ENCODE measurements at places on chromosomes 3 and 15. TPM values are rescaled to one million over a fixed set of nuclear protein-coding genes. Genes with fewer than 3 reads are reported as not detected.

The SPTSSB gene
- 0.16 TPM for total RNA-seq

The SLC25A36 gene
- 49.0 TPM for total RNA-seq

The KNG1 gene
- not detected for total RNA-seq

DNA sequence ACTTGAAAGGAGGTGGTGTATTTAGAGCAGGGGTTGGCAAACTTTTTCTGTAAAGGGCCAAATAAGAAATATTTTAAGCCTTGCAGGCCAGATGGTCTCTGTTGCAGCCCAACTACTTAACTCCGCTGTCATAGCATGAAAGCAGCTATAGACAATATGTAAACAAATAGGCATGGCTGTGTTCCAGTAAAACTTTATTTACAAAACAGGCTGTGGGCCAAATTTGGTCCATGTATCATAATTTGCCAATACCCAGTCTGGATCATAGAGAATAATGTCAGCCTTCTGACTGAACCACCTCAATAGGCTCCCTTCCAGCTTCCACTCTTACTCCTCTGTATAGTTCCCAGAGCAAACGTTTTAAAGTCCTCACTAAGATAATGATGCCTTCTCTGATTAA is 638.8 kb upstream of the CFAP20DC start:
- DNase-seq, result no peak
- no peaks in the 10 kb centered on the region for H3K27me3 ChIP-seq
- H3K4me3 ChIP-seq, result no peak overlapping the region
- H3K4me1 ChIP-seq, result peaks cover 2% of the 10 kb centered on the region
- H3K27ac ChIP-seq, result no peak overlapping the region

DNA sequence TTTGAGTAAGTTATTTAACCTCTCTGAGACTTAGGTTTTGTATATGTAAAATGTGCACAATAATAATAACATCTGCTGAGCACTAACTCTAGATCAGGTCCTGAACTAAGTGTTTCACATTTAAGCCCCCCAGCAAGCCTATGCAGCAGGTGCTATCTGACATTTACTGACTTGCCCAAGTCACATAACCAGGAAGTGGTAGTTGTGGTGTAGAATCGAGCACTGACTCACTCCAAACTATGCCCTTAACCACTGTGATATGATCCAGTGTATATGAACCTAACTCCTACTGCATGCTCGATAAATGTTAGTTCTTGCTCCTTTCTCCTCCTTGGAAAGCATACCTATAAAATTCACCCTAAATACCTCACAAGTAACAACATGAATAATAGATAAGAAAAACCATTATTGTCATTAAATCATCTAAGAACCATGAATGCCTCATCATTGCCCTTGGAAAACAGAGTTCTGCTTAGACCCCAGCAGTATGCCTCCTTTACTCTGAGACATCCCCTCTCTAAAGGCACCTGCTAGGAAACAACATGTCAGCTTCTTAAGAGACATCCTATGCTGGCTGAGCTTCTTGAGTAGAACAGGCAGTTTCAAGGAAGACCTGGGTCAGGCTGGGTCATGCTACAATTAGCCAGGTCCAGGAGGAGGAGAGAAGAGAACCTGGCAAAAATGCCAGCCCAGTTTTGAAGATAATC is 3.0 kb upstream of the SHC4 start:
- H3K27ac ChIP-seq, result peak overlapping the region; percentile 87
- H3K36me3 ChIP-seq, result no peaks in the 10 kb centered on the region
- H3K4me3 ChIP-seq, result no peak overlapping the region
- H3K27me3 ChIP-seq, result no peaks in the 10 kb centered on the region
- DNase-seq, result no peak

- no peaks in the 10 kb centered on the region for H3K36me3 ChIP-seq
- H3K4me3 ChIP-seq, result no peak overlapping the region
- DNase-seq, result no peak
- no peaks in the 10 kb centered on the region for H3K4me1 ChIP-seq
These were observed 92.4 kb downstream of the NAALADL2 start for GRCh38 chr3:174951498-174952005.

DNA sequence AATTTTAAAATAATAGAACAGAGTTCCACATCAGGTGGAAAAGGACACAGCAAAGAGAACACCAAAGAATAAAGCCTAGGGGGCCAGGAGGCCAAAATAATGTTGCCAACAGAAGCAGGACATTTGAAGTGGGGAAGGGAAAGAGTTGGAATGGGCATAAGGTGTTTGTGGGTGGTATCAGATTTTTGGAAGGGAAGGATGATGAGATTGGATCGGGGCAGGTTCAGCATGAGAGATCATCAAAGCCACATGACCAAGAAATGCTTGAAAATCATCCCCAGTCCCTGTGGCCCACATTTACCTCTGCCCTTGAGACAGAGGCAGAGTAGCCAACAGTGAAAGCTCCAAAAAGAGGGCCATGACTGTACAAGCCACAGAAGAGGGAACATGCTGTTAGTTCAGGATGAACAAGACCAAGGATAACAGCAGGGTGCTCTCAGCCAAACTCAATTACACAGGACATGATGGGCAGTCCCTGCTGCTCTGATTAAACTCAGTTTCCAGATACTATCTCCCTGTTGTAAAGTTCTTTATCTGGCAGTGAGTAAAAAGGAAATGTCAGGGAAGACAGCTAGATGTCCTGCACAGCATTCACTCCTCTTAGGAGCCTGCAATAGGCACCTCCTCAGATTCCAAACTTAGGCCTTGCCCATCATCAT is 32.5 kb downstream of the RAB27A start:
- no peaks in the 10 kb centered on the region for H3K4me1 ChIP-seq
- DNase-seq, result no peak
- H3K27me3 ChIP-seq, result no peaks in the 10 kb centered on the region
- H3K27ac ChIP-seq, result no peak overlapping the region
- no peaks in the 10 kb centered on the region for H3K36me3 ChIP-seq

DNA sequence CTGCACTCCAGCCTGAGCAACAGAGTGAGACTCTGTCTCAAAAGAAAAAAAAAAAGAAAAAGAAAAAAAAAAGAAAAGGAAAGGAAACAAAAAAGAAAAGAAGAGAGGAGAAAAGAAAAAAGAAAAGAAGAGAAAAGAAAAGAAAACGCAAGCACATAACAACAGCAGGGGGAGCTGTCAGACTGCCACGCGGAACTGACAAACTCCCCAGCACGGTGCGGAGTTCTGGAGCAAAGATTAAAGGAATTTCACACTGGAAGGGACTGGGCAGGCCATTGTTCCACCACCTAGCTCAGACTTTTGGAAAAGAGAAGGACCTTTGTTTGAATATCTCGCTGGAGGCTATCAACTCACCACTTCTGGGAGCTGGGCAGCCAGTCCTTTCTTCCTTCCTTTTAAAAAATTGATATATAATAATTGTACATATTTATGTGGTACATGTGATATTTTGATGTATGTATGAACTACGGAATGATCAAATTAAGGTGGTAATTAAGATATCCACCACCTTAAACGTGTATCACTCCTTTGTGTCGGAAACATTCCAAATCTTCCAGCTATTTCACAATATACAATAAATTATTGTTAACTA is 40.5 kb downstream of the DPPA2 start:
- H3K36me3 ChIP-seq, result no peaks in the 10 kb centered on the region
- H3K4me3 ChIP-seq, result no peak overlapping the region
- H3K4me1 ChIP-seq, result no peaks in the 10 kb centered on the region
- H3K27me3 ChIP-seq, result no peaks in the 10 kb centered on the region

DNA sequence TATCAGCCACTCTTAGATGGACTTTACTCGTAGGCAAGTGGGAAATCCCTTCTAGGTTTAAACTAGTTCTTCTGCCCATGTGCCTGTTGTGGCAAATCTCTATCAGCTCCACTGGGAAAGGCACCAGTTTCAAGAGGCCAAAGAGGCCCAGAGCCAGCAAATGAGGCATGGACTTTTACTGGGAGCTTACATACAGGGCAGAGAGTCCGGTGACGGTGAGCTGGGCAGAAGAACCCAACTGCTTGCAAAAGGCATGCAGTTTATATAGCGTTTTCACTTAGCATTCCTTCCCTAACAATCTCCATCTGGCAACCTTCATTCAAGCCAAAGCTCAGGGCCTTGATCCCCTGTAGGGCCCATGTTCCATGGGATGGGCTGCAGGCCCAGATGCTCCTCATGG is 93.0 kb upstream of the C3orf80 start:
- no peaks in the 10 kb centered on the region for H3K27me3 ChIP-seq
- H3K27ac ChIP-seq, result no peak overlapping the region

DNA sequence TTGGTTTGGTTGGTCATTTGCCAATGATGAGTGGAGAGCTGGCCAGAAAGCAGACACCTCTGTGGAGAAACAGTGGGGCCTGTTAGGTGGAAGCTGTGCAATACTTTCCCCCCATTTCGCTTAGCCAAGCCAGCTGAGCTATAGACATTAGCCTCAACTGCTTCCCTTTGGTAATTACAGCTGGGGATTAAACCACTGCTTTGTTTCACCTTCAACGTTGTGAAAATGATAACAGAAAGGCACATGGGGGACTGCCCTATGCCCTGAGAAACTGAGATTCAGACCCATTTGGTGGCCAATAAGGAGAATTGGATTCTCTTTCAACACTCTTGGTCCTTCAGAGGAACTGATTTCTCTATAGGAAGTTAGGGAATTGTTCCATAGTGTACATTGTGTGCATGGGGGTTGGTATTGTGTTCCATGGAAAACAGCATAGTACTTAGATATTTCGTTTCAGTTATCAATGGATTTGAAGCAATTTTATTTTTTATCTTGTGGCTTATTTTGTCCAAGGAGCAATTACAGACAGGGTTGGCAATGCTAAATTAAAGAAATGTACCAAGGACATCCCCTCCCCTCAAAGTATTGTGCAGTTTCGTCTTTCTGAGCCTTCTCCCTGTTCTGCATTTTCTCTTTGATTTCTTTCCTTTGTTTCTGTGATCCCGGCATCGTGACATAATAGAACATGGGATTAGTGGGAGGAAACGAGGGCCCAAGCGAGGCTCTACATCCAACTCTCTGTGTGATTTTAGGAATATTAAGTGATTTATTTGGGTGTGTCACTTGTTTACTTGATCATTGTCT is 194.3 kb downstream of the FNDC3B start:
- no peaks in the 10 kb centered on the region for H3K36me3 ChIP-seq
- H3K4me3 ChIP-seq, result no peak overlapping the region
- no peaks in the 10 kb centered on the region for H3K27me3 ChIP-seq
- no peak overlapping the region for H3K27ac ChIP-seq
- H3K4me1 ChIP-seq, result no peaks in the 10 kb centered on the region

- no peak overlapping the region for H3K4me3 ChIP-seq
- H3K27ac ChIP-seq, result no peak overlapping the region
- H3K36me3 ChIP-seq, result no peaks in the 10 kb centered on the region
- no peaks in the 10 kb centered on the region for H3K27me3 ChIP-seq
These were observed 383.4 kb upstream of the ARRDC4 start for GRCh38 chr15:97576929-97577645.

DNA sequence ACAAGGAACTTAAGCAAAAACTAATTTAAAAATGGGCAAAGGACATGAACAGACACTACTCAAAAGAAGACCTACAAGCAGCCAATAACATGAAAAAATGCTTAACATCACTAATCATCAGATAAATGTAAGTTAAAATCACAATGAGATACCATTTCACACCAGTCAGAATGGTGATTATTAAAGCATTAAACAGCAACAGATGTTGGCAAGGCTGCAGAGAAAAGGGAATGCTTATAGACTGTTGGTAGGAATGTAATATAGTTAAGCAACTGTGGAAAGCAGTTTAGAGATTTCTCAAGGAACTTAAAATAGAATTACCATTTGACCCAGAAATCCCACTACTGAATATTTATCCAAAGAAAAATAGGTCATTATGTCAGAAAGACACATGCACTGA is 482.2 kb downstream of the SQOR start:
- DNase-seq, result no peak
- H3K27ac ChIP-seq, result no peak overlapping the region
- no peaks in the 10 kb centered on the region for H3K4me1 ChIP-seq
- H3K36me3 ChIP-seq, result no peaks in the 10 kb centered on the region

- no peak within 1 kb of the TSS for H3K27ac ChIP-seq
- H3K27me3 ChIP-seq, result no peaks in the 10 kb centered on the region
- H3K4me3 ChIP-seq, result no peak within 1 kb of the TSS
These were observed at the start of gene KBTBD13 for GRCh38 chr15:65076486-65077290. Gene KBTBD13 (plus strand): TSS chr15:65076746. CDS start chr15:65076816, 70 bp downstream.

GRCh38 chr3:149152420-149152819 is 23.0 kb downstream of the HPS3 start:
- no peaks in the 10 kb centered on the region for H3K4me1 ChIP-seq
- no peaks in the 10 kb centered on the region for H3K27me3 ChIP-seq
- DNase-seq, result no peak
- peaks cover 7% of the 10 kb centered on the region for H3K36me3 ChIP-seq

GRCh38 chr3:70824078-70824477 is 511.6 kb upstream of the MDFIC2 start:
- H3K4me1 ChIP-seq, result peaks cover 8% of the 10 kb centered on the region
- H3K36me3 ChIP-seq, result no peaks in the 10 kb centered on the region
- H3K27me3 ChIP-seq, result no peaks in the 10 kb centered on the region
- peak overlapping the region; percentile 19 for H3K27ac ChIP-seq

GRCh38 chr3:39990532-39990931 is 181.1 kb downstream of the MYRIP start:
- H3K36me3 ChIP-seq, result no peaks in the 10 kb centered on the region
- DNase-seq, result no peak
- H3K4me1 ChIP-seq, result no peaks in the 10 kb centered on the region
- no peak overlapping the region for H3K27ac ChIP-seq
- no peak overlapping the region for H3K4me3 ChIP-seq

DNA sequence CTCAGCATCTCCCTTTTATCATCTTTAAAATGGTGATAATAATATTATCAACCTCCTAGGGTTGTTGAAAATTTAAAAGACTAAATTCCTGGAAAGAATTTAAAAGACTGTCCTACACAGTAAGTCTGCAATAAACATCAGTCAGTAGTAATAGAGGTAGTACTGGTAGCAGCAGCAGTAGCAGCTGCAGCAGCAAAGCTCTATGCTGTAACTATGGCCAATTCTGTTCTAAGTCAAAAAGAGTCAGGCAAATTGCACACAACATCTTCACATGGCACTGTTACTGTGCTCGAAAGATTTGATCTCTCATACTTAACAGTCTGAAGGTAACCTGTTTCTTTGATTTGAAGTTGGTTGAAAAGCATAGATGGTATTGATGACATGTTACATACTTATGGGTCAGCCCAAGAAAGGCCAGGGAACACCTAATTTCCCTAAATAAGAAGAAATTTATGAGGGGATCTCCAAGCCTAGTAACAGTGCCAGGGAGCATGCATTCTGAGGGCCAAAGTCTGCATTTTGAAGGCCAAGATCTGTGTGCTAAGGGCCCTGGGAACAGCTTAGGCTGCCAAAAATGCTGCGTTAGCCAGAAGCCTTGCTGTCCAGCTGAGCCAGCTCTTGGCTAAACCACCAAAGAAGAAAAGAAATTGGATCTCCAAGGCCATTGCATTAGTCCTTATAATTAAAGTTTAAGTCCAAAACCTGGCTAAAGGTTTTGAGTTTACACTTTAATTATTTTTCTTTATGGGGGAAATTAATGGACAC is 68.2 kb downstream of the SIDT1 start:
- H3K27me3 ChIP-seq, result no peaks in the 10 kb centered on the region
- H3K4me1 ChIP-seq, result no peaks in the 10 kb centered on the region
- no peak for DNase-seq
- H3K4me3 ChIP-seq, result no peak overlapping the region

GRCh38 chr3:182739619-182740018 is 53.7 kb upstream of the ATP11B start:
- no peaks in the 10 kb centered on the region for H3K36me3 ChIP-seq
- H3K27ac ChIP-seq, result no peak overlapping the region
- DNase-seq, result no peak
- H3K4me3 ChIP-seq, result no peak overlapping the region
- no peaks in the 10 kb centered on the region for H3K4me1 ChIP-seq

Data from aorta (tissue), 5 donors.